Keratinocyte (primary cell): ENCODE measurements at places on chromosomes 1 and 21. TPM values are rescaled to one million over a fixed set of nuclear protein-coding genes. Genes with fewer than 3 reads are reported as not detected.

DNA sequence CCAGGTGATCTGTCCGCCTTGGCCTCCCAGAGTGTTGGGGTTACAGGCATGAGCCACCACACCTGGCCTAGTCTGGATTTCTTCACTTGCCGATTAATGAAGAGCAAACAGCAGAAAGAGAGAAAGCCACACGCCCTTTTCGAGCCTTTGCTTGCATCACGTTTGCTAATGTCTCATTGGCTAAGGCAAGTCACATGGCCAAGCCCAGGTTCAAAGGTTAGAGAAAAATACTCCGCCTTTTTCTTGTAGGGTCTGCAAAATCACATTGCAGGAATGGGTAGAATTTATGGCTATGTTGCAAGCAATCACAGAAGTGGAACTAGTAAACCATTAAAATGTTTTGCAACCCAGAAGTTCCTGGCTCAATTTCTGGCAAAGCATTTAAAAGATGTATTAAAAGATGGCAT, 26.8 kb upstream of the BACH1 start:
- DNase-seq = no peak
- no peak overlapping the region for H3K4me3 ChIP-seq
- H3K27ac ChIP-seq = no peak overlapping the region
- H3K27me3 ChIP-seq = no peaks in the 10 kb centered on the region

DNA sequence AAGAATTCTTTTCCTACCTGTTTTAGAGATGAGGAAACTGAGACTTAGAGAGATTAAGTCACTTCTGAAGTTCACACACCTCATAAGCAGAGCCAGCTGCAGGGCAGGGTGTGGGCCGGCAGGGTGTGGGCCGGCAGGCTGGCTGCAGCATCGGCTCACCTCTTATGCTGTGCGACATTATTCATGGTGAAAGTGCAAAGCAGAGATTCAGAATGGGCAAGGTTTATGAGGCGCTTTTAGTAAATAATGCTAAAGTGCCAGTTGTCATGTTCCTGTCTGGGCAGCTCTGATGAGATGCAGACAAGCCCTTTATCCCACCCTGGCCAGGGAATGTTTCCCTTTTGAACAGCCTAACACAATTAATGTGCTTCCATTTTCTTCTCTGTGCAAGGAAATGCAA, 14.6 kb downstream of the MAB21L3 start:
- no peaks in the 10 kb centered on the region for H3K27me3 ChIP-seq
- no peak overlapping the region for H3K27ac ChIP-seq
- H3K36me3 ChIP-seq = peaks cover 3% of the 10 kb centered on the region
- DNase-seq = no peak
- H3K4me3 ChIP-seq = no peak overlapping the region

Gene CAMTA1
- 30.5 to 54.4 TPM (median 51.4 TPM) in 3 replicates for polyA plus RNA-seq

Gene IL12RB2
- polyA plus RNA-seq = 0.63 to 1.0 TPM (median 0.67 TPM) in 3 replicates
